Common myeloid progenitor, CD34-positive (primary cell): ENCODE measurements at places on chromosomes 2 and 18.

DNA sequence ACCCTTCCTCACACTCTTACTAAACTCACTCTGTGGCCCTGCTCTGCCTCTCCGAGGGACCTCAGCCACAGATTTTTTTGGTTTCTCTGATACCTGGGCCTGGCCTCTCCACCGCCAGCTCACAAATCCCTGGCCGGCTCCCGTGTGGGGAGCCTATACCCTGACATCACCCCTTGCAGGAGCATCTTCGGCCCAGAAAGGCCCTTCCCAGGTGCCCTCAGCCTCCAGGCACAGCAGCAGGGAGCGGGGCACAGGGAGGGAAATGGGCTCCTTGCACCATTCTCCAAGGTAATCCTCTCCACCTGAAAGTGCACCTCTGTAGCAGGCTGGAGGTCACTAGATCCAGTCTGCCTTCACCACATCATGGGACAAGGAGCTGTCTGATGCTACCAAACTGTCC is 43.2 kb downstream of the CRACDL start:
- DNase-seq = no peak

- DNase-seq = no peak
Observed at GRCh38 chr18:11512096-11513025, 97.0 kb upstream of the SLC35G4 start.

DNA sequence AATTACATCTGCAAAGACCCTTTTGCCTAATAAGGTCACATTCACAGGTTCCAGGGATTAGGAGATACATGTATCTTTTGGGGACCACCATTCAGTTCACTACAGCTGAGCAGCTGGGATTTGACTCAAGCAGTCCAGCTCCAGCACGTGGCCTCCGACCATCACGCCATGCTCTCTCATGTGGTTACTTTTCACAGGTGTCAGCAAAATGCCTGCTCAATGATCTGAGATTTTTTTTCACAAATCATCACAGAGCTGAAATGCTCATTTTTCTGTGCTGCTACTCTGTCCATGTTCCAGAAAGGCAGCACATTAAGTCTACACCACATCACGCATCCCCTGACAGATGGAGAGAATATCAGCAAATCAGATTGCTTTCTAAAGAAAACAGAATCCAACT is 98.5 kb upstream of the RMDN2 start:
- no peak for DNase-seq

- no peak for DNase-seq
Observed at GRCh38 chr2:21042708-21042957, 1.2 kb downstream of the APOB start.

DNA sequence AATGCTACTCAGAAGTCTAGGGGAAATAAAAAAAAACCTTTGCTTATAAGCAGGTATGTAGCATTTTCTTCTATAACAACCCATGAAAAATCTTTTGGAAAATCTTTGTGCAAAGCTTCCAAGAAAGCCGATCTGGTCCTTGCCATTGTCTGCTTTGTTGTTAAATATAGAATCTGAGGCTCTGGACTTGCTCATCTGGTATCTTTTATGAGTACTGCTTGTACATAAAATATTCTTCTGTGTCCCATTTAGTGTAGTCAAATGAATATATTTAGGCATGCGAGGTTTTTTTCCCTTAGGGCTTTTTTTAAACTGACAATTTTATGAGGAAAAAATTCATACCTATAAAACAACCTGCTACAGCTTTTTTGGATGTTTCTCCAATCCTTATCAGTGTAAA is 45.0 kb upstream of the RMND5A start:
- no peak for DNase-seq

- no peak for DNase-seq
Observed at GRCh38 chr18:75124551-75124950, 84.4 kb downstream of the PTGR3 start.

DNA sequence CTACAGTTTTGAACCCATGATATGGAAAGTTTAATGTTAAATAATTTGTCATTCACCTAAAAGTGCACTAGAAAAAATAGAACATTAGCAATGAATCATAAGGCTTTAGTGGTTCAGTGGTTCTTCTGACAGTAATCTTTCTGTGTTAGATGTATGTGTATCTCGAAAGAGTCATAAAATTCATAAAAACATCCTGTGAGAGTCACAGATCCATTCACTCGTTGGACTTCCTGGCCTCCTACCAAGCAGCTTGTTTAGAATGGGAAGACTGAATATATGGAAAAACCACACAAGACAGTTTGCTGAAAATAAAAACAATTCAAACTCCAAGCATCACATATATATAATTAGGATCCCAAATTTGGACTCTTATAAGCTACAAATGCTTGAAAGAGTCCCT is 34.8 kb downstream of the ADNP2 start:
- DNase-seq = no peak

DNA sequence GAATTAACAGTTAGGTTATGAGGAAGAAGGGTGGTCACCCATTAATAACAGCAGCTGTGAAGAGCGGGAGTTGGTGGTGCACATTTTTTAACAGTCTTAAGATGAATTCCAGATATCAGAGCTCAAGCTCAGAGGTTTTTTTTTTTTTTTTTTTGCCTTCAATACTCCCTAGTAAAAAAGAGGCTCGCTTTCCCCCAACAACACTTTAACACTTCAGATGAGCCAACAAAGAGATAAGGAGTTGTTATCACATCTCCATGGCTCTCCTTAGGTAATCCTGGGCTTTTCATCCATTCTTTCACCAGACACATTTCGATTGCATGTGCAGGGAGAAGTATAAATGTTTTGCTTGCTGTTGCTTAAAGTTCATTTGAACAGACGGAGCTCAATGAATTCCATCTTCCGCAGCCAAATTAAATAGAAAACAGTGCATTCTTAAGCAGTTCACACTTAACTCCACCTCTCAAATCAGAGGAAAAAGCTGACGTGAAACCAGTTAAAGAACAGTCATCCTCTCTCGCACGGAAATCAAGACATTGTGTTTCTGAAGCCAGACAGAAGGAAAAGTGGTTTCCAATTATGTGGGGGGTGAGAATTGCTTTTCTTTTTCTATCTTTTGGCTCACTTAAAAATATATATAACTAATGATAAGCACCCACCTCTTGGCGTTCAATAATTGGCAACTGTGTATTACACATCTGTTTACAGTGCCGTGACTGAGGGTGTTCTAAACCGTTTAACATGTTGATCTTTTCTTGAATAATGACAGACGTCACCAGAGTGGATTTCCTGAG is 118.2 kb downstream of the ZNF521 start:
- no peak for DNase-seq

DNA sequence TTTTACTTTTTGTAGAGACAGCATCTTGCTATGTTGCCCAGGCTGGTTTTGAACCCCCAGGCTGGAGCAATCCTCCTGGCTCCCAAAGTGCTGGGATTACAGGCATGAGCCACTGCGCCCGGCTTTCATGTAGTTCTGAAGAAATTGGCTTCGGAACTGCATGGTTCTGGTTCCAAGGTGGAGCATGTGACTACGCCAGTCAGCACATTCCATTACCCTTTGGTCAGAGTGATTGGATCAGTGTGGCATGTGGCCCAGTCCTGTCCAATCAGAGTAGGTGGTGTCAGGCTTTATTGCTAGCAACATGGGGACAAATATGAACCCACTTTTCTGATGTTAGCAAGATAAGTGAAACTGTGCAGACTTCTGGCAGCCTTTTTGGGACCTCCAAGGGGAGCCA is 16.3 kb upstream of the ATOH8 start:
- no peak for DNase-seq

GRCh38 chr2:9217838-9218770 is 11.5 kb downstream of the ASAP2 start:
- no peak for DNase-seq

GRCh38 chr2:75153221-75153620 is 46.1 kb downstream of the TACR1 start:
- DNase-seq = no peak

DNA sequence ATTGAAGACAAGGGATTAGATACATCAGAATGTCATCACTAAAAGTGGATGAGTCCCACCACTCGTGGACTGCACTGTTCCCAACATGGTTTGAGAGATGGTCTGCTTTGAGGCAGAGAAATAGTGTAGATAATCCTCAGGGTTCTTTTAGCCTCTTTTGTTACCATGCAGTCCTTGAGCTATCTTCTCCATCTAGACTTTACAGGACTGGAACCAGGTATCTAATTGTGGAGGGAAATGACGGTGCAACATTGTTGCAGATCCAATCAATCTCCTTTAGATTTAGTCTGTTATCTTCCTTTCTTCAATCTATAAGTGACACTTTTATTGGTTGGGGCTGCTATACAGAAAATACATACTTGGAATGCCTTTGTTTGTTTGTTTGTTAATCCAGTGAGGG is 183.8 kb upstream of the CWC22 start:
- no peak for DNase-seq

GRCh38 chr2:217415316-217415715 is 555.5 kb upstream of the TNP1 start:
- DNase-seq = no peak

- DNase-seq = no peak
Observed at GRCh38 chr18:36786686-36787085, 42.1 kb downstream of the TPGS2 start.

DNA sequence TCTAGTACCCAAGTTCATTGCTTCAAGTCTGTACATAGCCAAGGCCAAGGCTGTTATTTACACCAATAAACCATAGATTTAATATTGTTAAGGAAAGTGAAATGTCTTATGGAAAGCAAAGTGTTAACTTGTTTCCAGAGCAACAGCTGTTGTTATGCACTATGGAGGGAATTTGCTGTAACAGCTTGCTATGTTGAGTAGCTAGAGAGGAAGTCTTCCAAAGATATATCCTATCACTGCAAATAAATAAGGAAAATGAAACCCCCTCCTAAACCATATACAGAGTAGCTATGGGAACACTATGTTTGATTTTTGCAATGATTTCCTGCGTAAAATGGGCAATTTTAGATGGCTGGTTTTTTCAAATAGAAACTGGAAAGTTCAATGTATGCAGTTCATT is 21.1 kb downstream of the TMEM182 start:
- no peak for DNase-seq

GRCh38 chr2:45274250-45274926 is 265.1 kb upstream of the SIX2 start:
- no peak for DNase-seq

GRCh38 chr2:162636206-162636728 is 202.3 kb downstream of the KCNH7 start:
- DNase-seq = no peak

DNA sequence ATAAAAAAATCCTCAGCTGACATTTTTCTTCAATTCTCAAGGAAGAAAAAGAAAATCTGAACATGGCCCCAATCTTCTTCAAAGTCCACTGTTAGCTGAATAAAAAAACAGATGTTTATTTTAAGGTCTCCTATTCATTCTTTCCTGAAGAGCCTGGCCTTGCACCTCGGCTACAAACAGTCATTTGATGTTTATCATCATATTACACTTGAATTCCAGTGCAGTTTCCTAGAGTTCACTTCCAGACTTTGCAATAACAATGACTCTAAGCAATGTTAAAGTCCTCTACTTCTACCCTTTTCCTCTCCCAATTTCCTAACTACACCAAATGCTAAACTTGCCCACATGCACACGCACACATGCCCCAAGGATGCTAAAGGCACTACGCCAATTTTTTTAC is 70.1 kb downstream of the NOL10 start:
- DNase-seq = no peak
